ENCODE measurements at places on chromosomes 7 and 10.

- no peak for DNase-seq
Observed at GRCh38 chr7:74483402-74484336, 30.0 kb downstream of the GTF2IRD1 start.

- DNase-seq: no peak
Observed at GRCh38 chr10:123522702-123523312, 143.3 kb upstream of the GPR26 start.

GRCh38 chr10:45461034-45461433, 87.0 kb downstream of the ALOX5 start:
- no peak for DNase-seq

DNA sequence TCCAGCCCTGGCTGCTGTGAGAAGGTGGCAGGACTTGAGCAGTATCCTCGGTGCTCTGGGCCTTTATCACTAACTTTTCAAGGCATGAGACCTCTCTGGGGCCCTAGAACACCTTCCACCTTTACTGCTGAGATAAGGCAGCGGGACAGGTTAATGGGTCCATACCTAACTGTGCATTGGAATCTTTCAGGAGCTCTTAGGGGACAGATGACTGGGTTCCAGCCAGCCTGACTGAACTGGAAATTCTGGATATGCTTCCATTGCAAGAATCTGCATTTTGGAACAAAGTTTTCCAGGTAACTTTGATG, 73.0 kb downstream of the ATXN7L1 start:
- DNase-seq: no peak

GRCh38 chr7:45267262-45267661, 109.7 kb downstream of the RAMP3 start:
- no peak for DNase-seq

DNA sequence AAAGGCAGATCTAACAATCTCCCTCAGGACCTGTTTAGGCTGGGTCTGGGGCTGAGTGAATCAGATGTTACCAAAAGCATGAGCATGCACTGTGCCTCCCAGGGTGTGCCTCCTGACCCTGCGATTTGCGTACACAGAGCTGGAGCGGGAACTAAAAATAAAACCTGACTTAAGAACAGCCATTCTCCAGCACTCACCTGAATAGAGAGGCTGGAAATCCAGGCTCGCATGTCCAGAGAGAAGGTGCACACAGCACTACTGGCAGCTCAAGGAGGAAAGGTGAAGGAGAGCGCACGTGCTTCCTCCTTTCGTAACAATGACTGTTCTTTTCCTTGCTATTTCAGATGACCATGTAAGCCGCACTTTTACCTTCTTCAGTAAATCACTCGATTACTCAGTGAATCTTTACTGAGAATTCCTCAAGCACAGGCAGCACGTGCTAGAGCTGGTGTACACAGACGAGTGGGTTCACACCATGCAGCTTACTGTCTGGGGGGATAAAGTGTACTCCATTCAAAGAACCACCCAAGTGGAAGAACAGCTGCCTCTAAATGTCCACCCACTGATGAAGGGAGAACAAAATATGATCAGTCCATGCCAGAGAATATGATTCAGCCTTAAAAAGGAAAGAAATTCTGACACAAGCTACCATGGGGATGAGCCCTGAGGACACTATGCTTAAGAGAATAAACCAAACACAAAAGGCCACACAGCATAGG, 45.6 kb downstream of the SFMBT2 start:
- no peak for DNase-seq

- no peak for DNase-seq
Observed at GRCh38 chr10:107894516-107894915, 730.0 kb upstream of the SORCS1 start.

GRCh38 chr7:12951397-12951801, 264.0 kb downstream of the ARL4A start:
- DNase-seq: no peak

DNA sequence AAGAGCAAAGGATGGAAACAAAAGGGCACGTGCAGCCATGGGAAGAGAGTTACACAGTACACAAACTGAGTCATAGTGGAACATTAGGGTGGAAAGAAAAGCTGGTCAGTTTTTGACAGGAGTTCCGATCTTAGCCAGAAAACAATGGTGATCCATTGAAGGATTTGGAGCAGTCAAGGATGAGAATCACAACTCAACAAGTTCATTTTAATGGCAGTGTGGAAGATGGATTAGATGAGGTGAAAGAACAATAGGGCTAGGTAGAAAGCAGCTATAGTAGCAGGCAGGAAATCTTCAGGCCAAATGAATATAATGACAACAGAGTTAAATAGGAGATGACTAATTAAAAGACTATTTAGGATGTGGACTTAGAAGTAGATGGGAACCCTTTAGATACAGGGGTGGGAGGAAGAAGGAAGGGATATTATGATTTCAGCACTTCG, 136.3 kb downstream of the DOCK4 start:
- DNase-seq: no peak

- DNase-seq: no peak
Observed at GRCh38 chr10:99958302-99958701, 51.4 kb downstream of the DNMBP start.

DNA sequence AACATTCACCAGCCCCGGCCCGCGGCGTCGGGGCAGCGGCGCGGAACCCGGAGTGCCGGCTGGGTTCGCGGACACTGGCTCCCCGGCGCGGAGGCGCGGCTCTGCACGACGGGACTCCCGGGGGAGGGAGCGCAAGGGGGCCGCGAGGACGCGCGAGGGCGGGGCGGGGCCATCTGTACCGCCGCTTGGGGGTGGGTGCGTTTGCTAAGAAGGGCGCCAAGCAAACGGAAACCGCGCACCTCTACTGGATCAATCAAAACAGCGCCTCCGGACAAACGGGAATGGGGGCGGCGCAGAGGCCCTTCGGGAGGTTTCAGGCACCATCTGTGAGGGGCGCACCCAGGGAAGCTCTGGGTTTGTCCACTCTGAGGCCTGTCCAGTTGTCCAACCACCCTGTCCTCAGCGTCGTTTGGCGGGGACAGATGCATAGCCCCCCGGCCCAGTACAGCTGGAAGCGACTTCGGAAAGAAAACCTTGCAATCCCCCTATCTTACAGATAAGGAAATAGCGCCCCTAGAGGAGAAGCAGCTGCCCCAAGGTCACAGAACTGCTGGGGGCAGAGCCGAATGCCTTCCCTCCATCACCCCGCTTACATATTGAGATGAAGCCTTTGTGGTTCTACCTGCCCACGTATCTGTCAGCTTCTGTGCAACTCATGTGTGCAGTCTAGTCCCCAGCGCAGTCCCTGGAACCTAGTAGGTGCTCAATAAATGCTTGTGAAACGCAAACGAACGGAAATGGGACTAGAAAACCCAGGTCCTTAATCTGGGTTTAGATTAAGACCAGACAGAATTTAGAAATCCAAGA, 10.7 kb upstream of the SLIT1 start:
- DNase-seq: peak; percentile 20

- no peak for DNase-seq
Observed at GRCh38 chr7:109964780-109965179, 1126.1 kb upstream of the LRRN3 start.

- DNase-seq: no peak
Observed at GRCh38 chr7:48992816-48993215, 68.5 kb downstream of the CDC14C start.

DNA sequence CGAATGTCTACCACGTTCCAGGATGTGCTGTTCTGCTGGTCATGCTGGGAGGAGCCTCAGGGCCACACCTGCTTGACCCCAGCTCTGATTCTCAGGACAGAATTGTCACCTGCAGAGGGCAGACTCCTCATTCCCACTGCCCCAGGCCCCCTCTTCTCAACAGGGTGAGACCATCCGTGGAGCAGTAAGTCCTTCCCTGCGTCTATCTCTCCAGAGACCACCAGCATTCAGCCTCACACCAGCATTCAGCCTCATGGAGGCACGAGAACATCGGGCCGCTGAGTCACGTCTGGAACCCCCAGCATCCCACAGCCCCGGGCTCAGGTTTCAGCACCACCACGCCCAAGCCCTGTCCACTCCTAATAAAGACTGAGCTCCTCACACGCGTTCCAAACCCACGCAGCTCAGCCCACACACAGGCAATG, 273.4 kb downstream of the DIP2C start:
- DNase-seq: no peak

GRCh38 chr10:88493691-88494483, 89.2 kb downstream of the RNLS start:
- no peak for DNase-seq

DNA sequence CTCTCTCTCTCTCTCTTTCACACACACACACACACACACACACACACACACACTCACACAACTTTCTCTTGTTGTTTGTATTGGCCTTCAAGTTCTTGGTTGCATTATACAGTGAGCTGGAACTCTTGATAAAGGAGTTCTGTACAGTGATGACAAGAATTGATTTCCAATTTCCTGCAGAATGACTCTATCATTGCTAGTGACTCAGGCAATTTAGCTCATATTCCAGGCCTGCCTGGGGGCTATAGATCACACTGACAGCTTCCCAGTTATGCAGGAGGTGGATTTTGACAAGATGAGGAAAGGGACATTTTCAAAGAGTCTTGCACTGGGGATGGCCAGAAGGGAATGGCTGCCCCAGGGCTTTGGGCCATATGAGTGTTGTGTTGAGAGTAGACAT, 508.8 kb downstream of the TYW1 start:
- no peak for DNase-seq
